Activated CD4-positive, alpha-beta memory T cell treated with anti-CD3 and anti-CD28 coated beads for 36 hours (primary cell): ENCODE measurements at places on chromosomes 3 and 15. TPM values are rescaled to one million over a fixed set of nuclear protein-coding genes. Genes with fewer than 3 reads are reported as not detected.

The MFGE8 gene
- 16.4 TPM for total RNA-seq

The CNTN3 gene
- total RNA-seq, result not detected

DNA sequence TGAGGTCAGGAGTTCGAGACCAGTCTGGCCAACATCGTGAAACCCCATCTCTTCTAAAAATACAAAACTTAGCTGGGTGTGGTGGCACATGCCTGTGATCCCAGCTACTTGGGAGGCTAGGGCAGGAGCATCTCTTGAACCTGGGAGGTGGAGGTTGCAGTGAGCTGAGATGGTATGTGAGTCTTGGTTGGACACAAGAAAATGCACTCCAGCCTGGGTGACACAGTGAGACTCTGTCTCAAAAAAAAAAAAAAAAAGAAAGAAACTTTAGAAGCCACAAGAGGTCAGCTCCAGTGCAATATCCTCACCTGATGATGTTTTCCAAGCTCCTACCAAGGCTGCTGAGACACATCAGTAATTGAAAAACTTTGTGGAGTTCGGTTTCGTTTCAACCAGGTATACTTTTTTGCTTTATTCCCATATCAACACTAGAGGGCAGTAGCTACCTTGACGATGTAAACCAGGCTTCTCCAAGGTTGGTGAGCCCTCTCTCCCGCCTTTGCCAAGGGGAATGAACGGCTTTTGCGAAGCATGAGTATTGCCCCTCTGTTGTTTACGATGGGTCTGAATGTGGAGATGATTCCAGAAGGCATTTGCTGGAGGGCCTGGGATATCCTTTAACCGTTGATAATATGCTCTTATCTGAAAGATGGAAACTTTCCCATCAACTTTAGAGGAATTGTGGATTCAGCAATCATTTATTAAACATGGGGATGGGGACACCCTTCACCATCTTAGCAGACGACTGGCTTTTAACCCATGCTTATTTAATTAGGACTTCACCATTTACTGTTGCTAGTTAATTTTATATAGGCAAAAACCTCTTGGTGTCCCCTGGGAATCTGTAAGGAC is 202.8 kb downstream of the SV2B start:
- peak; percentile 28 for DNase-seq

GRCh38 chr3:146972726-146973125 is 367.6 kb upstream of the PLSCR5 start:
- DNase-seq, result no peak

DNA sequence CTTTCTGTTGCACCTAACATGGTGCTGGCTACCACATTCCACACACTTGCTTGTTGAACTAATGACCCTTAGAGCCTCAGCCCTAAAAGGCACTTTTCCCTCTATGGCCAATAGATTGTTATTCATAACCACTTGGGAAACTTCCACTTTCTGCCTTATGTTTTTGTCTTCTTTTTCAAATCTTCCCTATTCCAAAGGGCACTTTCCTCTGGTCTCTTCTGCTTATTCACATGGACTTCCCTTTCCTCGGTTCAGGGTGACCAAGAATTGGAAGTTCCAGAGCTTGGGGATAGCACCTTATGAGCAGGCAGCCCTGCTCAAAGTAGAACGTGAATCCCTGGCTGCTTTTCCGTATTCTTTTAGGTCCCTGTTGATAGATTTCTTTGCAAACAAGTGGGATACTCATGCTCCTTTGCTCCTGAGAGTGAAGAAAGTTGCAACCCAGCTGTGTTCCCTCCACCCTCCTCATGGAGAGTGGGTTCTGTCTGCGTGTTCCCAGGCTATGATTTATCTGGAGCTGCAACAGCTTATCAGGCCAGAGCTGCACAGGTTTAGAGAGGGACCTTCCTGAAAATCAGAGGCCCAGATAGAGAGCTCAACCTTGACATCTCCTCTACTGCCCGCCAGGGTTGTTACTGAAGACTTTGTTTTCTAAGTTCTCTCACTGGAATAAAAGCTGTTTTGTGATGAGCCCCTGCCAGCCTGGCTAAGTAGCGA is 58.8 kb upstream of the MYZAP start:
- DNase-seq, result no peak
